ENCODE measurements at places on chromosomes 11 and 22. TPM values are rescaled to one million over a fixed set of nuclear protein-coding genes. Genes with fewer than 3 reads are reported as not detected.

SPDYC gene
- not detected for total RNA-seq

GRCh38 chr11:13238879-13239514 lies 38.6 kb upstream of the BMAL1 start:
- DNase-seq, result no peak

DNA sequence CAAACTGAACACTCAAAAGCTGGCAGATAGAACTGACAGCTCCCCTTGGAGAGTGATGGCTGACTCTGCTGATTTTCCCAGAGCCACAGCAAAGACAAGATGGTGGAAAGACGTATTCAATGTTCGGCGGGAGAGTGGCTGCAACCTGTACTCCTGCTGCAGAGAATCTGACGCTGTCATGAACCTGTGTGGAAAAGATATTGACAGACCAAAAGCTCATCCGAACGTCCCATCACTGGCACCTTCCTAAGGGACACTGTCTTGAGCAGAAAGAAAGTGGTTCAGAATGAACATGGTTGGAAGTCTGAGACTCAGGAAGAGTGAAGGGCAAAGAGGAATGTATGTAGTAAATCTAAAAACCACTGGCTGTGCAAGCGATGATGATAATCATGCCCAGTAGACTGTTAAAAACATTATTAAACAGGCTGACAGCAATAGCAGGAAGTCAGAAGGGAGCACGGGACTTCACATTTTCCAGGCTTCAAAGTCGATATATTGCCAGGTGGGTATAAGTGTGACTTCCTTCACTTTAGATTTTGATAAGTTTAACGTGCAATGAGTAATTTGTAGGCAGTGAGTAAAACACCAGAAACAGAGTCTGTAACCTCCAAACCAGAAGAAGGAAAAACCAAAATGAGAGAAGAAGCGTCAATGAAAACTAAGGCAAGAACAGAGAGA lies 6.2 kb upstream of the IL17REL start:
- DNase-seq, result peak; percentile 12

SELENOO gene
- total RNA-seq, result 15.8 TPM

GRCh38 chr11:17351510-17352176 lies at the start of gene NCR3LG1:
Gene NCR3LG1 (plus strand): TSS chr11:17351800. CDS start chr11:17351970, 170 bp downstream.
- DNase-seq, result peak; percentile 58
